MCF 10A (cell line): ENCODE measurements at places on chromosomes 16 and 17. TPM values are rescaled to one million over a fixed set of nuclear protein-coding genes. Genes with fewer than 3 reads are reported as not detected.

The GPRC5B gene
- not detected in 2 replicates for total RNA-seq

The KRTAP9-2 gene
- total RNA-seq = not detected in 2 replicates

The DPEP3 gene
- total RNA-seq = not detected in 2 replicates

The ATP2A3 gene
- total RNA-seq = not detected in 2 replicates

The SYNGR3 gene
- total RNA-seq = 0.68 and 1.1 TPM in 2 replicates

The CACNG3 gene
- total RNA-seq = not detected in 2 replicates

The TMEM114 gene
- total RNA-seq = not detected in 2 replicates

The CPNE7 gene
- 86.8 and 92.4 TPM in 2 replicates for total RNA-seq

The KAT8 gene
- total RNA-seq = 42.0 and 45.8 TPM in 2 replicates

The CCL14 gene
- total RNA-seq = not detected in 2 replicates

The POLDIP2 gene
- total RNA-seq = 84.0 and 105 TPM in 2 replicates

The NR1D1 gene
- total RNA-seq = 7.5 and 8.8 TPM in 2 replicates

The SLC38A8 gene
- not detected in 2 replicates for total RNA-seq

The SLC5A11 gene
- total RNA-seq = not detected in 2 replicates

The TBC1D3I gene
- total RNA-seq = 0.96 and 1.1 TPM in 2 replicates

The TBC1D3K gene
- total RNA-seq = not detected in 2 replicates

The MSL1 gene
- total RNA-seq = 59.8 and 62.2 TPM in 2 replicates

The ZG16 gene
- total RNA-seq = not detected in 2 replicates

The TMEM106A gene
- total RNA-seq = 2.1 and 2.2 TPM in 2 replicates

The TMC6 gene
- 3.1 and 7.3 TPM in 2 replicates for total RNA-seq

The KRTAP4-11 gene
- total RNA-seq = not detected in 2 replicates

The FOXF1 gene
- total RNA-seq = not detected in 2 replicates

The LRRC37A gene
- total RNA-seq = 1.7 and 1.8 TPM in 2 replicates

The KRT32 gene
- total RNA-seq = not detected in 2 replicates

The RAMP2 gene
- not detected in 2 replicates for total RNA-seq

The ARHGAP23 gene
- 23.2 and 29.2 TPM in 2 replicates for total RNA-seq

The IGFALS gene
- total RNA-seq = not detected in 2 replicates

The PER1 gene
- 165 and 190 TPM in 2 replicates for total RNA-seq

The AOC2 gene
- 2.6 and 2.9 TPM in 2 replicates for total RNA-seq

The ABCA9 gene
- total RNA-seq = 4.5 and 7.8 TPM in 2 replicates

The C1QL1 gene
- total RNA-seq = 0.56 and 0.96 TPM in 2 replicates

The KRT20 gene
- not detected in 2 replicates for total RNA-seq

The RHBDL3 gene
- total RNA-seq = not detected in 2 replicates

The ALOX15B gene
- 18.5 and 27.6 TPM in 2 replicates for total RNA-seq

The FAM83G gene
- 47.7 and 50.1 TPM in 2 replicates for total RNA-seq

The ZNF597 gene
- total RNA-seq = 2.3 and 2.5 TPM in 2 replicates

The NPIPB2 gene
- 17.2 and 17.4 TPM in 2 replicates for total RNA-seq

The BCAR1 gene
- 58.6 and 68.1 TPM in 2 replicates for total RNA-seq

The TEX14 gene
- 0.07 TPM in 1 of 2 replicates, not detected in the other for total RNA-seq

The TMEM220 gene
- 0.96 and 1.1 TPM in 2 replicates for total RNA-seq

The FXR2 gene
- 60.7 and 65.1 TPM in 2 replicates for total RNA-seq

The MT1H gene
- not detected in 2 replicates for total RNA-seq

The TBX21 gene
- not detected in 2 replicates for total RNA-seq

The ZNF385C gene
- total RNA-seq = 0.26 and 0.44 TPM in 2 replicates

The KRTAP3-2 gene
- total RNA-seq = not detected in 2 replicates

The C16orf89 gene
- not detected in 2 replicates for total RNA-seq

The GPR139 gene
- not detected in 2 replicates for total RNA-seq

The MSLN gene
- 18.1 and 25.2 TPM in 2 replicates for total RNA-seq

The LONP2 gene
- 55.6 and 58.8 TPM in 2 replicates for total RNA-seq

The HSD17B2 gene
- total RNA-seq = 0.93 and 2.1 TPM in 2 replicates

The ENPP7 gene
- not detected in 2 replicates for total RNA-seq

The TOX3 gene
- total RNA-seq = not detected in 2 replicates

The KRTAP4-6 gene
- total RNA-seq = not detected in 2 replicates

The CES3 gene
- 0.52 and 0.65 TPM in 2 replicates for total RNA-seq

The EFCAB3 gene
- total RNA-seq = not detected in 2 replicates

The FOXO3B gene
- total RNA-seq = 3.3 and 3.7 TPM in 2 replicates

The DNAH9 gene
- total RNA-seq = 0.44 TPM in 1 of 2 replicates, not detected in the other

The STAT5B gene
- total RNA-seq = 29.8 and 32.6 TPM in 2 replicates

The SRCIN1 gene
- 5.7 and 8.6 TPM in 2 replicates for total RNA-seq
